Activated T-cell treated with anti-CD3 and anti-CD28 coated beads, Interleukin-2, amount 50 U/mL, for 4 hours (primary cell): ENCODE measurements at places on chromosomes 3 and 15. TPM values are rescaled to one million over a fixed set of nuclear protein-coding genes. Genes with fewer than 3 reads are reported as not detected.
A peak's percentile ranks its signal among the peaks of the same experiment; 100 is the strongest.

Gene UQCRC1
- 200 TPM for total RNA-seq

Gene ALPK3
- total RNA-seq: 0.11 TPM

Gene AGTR1
- not detected for total RNA-seq

Gene FAM219B
- total RNA-seq: 26.6 TPM

Gene SLC12A1
- not detected for total RNA-seq

Gene STAC
- total RNA-seq: not detected

Gene FMN1
- 0.66 TPM for total RNA-seq

GRCh38 chr3:15314276-15314675 is 18.1 kb downstream of the SH3BP5 start:
- no peak for DNase-seq

DNA sequence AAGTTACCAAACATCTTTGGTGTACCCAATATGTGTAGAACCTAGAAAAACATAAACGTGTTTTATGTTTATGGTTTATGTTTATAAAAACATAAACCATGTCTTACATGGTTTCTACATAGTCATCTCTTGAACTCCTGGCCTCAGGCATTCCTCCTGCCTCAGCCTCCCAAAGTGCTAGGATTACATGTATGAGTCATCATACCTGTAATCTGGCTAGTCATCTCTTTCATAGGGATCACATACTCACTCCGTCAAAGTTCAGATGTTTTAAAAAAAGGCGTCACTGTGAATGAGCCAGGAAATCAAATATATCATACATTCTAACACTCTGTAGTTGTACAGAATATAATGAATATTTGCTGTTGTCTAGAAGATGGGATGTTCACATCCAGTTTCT is 178.6 kb downstream of the CPNE4 start:
- DNase-seq: no peak

DNA sequence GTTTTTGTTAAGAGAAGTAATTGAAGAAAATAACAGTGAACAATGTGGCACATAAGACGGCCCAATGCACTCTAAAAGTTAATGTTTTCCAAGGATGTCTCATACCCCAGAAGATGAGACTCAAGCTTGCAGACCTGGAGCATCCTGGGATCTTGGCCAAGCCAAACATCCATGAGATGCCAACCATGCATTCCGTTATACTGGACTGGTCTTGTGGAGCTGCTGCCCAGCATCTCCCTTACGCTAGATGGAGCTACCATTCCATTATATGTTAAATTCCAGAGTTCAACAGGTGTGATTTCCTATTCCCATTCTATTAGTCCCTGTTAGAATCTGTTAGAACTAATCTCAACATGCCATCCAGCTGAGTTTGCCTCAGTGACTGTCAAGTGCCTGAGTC is 181.8 kb downstream of the PDCD6IP start:
- no peak for DNase-seq

DNA sequence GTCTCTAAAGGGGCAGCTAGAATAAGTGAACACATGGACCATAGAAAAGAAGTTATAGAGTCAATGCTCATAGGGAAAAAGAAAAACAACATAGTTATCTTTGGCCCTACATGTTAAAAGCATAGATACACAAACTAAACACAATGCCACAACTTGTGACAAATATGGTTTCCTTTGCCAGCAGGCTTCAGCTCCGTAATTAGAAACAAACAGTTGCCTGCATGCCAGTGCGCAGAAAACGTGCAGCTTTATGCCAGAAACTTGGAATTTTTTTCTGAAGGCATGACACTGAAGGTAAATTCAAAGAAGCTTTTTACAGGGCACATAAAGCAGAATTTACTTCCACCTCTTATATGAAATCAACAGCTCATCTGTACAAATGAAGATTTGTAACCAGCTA is 2.2 kb upstream of the CPNE4 start:
- DNase-seq: no peak

- no peak for DNase-seq
These were observed 279.2 kb upstream of the TMC3 start for GRCh38 chr15:81653259-81653658.

GRCh38 chr3:197906850-197907187 is 43.2 kb upstream of the RPL35A start:
- DNase-seq: no peak

GRCh38 chr3:184651904-184652303 is 60.0 kb downstream of the MAGEF1 start:
- DNase-seq: no peak

- DNase-seq: no peak
These were observed 134.8 kb downstream of the CHDH start for GRCh38 chr3:53711387-53711786.

- DNase-seq: no peak
These were observed 17.2 kb upstream of the DET1 start for GRCh38 chr15:88563638-88564037.

DNA sequence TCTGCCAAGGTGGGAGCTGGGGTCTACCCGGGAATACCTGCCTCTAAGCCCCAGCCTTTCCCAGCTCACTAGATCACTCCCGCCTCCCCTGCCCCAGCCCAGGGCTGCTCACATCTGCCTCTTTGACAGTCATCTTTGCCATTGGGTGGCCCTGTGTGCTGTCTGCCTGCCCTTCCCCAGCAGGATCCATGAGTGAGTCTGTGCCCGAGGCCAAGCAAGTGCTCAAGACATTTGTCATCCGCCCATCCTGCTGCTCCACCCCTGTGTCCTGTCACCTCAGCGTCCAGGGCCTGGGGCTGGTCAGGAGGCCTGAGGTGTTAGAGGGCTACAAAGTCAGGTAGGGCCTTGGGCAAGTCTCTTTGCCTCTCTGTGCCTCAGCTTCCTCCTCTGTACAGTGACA is 89.4 kb downstream of the LSM3 start:
- DNase-seq: no peak

- DNase-seq: peak; percentile 70
These were observed 19.6 kb downstream of the CLK3 start for GRCh38 chr15:74635228-74635627.

DNA sequence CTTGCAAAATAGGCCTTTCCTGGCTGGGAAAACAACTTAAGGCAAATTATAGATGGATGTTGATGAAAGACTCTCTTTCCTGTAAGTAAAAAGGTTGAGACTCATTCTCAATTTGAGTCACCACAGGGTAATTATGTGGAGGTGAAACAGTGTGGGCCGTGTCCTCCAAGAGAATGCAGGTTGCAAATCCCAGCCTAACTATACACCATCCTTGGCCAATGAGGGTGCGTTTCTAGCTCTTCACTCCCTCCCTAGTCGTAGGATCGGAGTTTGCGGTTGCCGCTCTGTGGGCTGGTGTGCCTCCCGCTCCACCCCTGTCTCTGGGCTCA is 259.9 kb downstream of the PLCL2 start:
- DNase-seq: no peak

- DNase-seq: no peak
These were observed 511.2 kb downstream of the SQOR start for GRCh38 chr15:46146002-46146401.

- no peak for DNase-seq
These were observed 759 bp downstream of the AMOTL2 start for GRCh38 chr3:134373271-134374104.

- no peak for DNase-seq
These were observed 477.1 kb downstream of the EPHB1 start for GRCh38 chr3:135272026-135272669.

GRCh38 chr15:70190965-70191364 is 93.2 kb upstream of the TLE3 start:
- no peak for DNase-seq

DNA sequence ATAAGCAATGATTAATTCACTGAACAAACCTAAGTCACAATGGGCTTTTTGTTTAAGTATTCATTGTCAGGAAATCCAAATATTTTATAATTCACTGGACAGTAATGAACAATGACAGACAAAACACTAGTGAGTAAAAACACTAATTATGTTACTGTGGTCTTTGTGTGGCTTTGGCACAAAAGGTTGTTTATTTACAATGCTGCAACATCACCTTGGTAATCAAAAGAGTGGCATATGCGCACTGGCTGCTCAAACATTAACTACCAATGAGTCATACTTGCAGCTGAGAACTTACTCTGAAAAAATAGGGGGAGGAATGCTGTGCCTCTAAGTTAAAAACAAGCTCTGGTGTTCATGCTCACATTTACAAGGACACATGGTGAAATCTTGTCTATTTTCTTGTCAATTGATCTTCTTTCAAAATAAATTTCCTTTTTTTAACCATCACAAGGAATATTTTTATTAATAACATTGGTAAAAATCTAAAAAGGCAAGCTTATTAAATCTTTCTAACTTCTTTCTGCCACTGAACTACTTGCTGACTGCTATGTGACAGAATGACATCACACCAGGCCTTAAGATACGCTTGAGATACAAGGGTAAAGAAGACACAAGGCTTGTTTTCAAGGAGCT is 85.2 kb upstream of the PPIB start:
- no peak for DNase-seq

GRCh38 chr3:190116551-190117067 is 4.1 kb downstream of the P3H2 start:
- DNase-seq: no peak

DNA sequence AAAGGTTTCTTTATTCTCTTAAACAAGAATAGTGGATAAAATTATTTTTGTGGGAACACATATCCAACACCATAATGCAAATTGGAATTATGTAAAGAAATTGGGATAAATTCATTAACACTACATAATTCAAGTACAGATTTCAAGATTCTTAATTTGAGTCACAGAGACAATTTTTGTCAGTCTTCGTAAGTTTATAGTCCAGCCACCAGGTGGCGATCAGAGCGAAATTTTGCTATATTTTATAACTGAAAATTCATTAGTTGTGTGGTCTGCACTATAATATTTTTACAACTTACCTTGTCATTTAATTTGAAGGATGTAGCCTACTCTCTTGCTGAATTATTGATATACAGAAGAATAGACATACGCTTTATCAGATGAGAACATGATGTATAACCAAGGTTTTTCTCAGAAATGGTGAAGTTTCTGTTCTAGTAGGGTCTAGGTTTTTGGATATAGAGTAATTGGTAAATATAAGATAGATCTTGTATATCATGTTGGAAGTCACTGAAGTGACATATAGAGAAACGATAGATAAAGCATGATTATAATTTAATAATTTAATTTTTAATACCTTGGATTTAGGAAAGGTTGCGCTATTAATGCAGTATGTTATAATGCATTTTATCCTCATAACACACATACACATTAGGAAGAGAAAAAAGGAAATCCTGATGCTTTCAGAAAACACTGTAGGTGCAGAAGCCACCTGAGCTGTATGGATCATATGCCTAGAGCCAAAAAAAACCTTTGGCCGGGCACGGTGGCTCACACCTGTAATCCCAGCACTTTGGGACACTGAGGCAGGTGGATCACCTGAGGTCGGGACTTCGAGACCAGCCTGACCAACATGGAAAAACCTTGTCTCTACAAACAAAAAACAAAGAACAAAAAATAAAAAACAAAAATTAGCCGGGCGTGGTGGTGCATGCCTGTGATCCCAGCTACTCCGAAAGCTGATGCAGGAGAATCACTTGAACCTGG is 31.7 kb downstream of the PLSCR4 start:
- DNase-seq: peak; percentile 33

DNA sequence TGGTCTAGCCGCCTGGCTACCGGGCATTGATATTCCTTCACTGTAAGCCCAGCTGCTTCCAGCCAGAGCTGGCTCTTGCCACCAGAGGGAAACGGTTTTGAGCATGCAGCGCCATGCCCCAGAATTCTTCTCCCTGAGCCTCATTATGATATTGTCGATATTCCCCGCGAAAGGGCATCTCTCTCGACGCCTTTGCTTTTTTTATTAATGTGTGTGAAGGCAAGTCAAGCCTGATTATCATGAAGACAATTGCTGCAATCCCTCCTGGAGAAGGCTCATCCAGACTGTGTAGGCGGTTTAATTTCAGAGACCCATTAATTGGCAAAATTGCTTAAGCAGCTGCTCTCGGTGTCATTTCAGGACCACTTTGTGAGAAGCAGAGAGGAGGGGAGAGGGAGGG is 321.2 kb upstream of the TLE3 start:
- DNase-seq: no peak

DNA sequence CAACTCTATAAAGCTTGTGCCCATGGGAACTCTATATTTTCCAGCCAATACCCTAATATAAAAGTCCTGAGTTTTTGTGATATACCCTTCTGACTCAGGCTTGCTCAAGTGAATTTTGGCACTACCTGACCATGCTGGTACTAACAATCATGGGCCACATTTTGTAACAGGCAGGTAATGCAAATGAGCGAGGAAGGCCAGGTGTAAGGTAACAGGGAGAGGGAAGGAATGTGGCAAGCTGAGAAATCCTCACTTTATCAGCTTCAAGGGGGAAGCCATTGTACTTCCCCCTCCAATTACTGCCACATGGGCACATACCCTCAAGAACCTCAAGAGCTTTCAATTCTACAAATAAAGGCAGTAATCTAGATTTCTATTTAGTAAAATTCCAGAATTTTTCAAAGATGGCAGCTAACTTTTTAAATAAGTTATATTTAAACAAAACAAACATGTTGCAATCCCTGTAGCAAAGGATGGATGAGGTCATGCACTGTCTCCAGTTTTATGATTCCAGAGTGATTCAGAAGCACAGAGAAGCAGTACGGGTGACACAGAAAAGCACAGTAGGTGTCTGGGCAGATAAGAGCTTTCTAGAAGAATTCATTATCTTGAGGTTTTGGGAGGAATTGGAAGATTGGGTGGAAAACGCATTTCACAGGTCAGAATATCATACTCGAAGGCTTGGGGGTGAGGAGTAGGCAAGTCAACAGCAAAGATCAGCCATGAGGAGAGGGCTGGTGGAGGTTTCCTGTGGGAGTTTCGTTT is 87.6 kb downstream of the FOXP1 start:
- DNase-seq: no peak
